ENCODE measurements at places on chromosomes 6 and 20. TPM values are rescaled to one million over a fixed set of nuclear protein-coding genes. Genes with fewer than 3 reads are reported as not detected.

Gene PLCB4
- 3.5 TPM for polyA plus RNA-seq

Gene BPI
- 0.10 TPM for polyA plus RNA-seq

Gene CLPSL2
- not detected for polyA plus RNA-seq

Gene TAGAP
- not detected for polyA plus RNA-seq

Gene CRISP3
- polyA plus RNA-seq: not detected

Gene PNPLA1
- polyA plus RNA-seq: not detected

Gene PHF20
- 37.4 TPM for polyA plus RNA-seq

Gene CGA
- 8.9 TPM for polyA plus RNA-seq

Gene MRPS10
- 65.1 TPM for polyA plus RNA-seq
